Motor neuron (in vitro differentiated cells): ENCODE measurements at places on chromosomes 13 and 19. TPM values are rescaled to one million over a fixed set of nuclear protein-coding genes. Genes with fewer than 3 reads are reported as not detected.

The CYP2A7 gene
- total RNA-seq = 1.1 and 2.2 TPM in 2 replicates

The IGLON5 gene
- total RNA-seq = 10.4 and 11.7 TPM in 2 replicates

The TSSK6 gene
- total RNA-seq = 1.0 and 1.4 TPM in 2 replicates

The EPSTI1 gene
- 0.33 and 0.46 TPM in 2 replicates for total RNA-seq

The SIGLEC11 gene
- total RNA-seq = 0.13 and 0.18 TPM in 2 replicates

The FREM2 gene
- 1.9 and 2.2 TPM in 2 replicates for total RNA-seq

The SLITRK6 gene
- total RNA-seq = 0.50 and 0.59 TPM in 2 replicates

The USF2 gene
- total RNA-seq = 24.7 and 37.2 TPM in 2 replicates

The MEIS3 gene
- total RNA-seq = 17.3 and 29.1 TPM in 2 replicates

The DAND5 gene
- total RNA-seq = 0.93 TPM in 1 of 2 replicates, not detected in the other

The GPR18 gene
- 0.41 and 0.63 TPM in 2 replicates for total RNA-seq

The N4BP2L1 gene
- total RNA-seq = 3.1 and 5.4 TPM in 2 replicates

The CGB2 gene
- not detected in 2 replicates for total RNA-seq

The ZNF491 gene
- 1.3 and 1.5 TPM in 2 replicates for total RNA-seq

GRCh38 chr19:1275976-1276627 is 772 bp downstream of the FAM174C start:
- ATAC-seq = no peak

DNA sequence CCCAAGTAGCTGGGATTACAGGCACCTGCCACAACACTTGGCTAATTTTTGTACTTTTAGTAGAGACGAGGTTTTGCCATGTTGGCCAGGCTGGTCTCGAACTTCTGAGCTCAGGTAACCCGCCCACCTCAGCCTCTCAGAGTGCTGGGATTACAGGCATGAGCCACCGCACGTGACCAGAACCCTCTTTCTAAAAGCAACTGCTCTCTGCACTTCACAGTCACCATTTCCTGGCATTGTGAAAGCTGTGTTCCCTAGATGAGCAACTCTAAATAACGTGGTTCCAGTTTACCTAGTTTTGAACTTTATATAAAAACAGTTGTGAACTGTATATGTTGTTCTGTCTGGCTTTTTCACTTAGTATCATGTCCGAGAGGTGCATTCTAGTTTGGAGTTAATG is 152.9 kb downstream of the SIPA1L3 start:
- ATAC-seq = no peak

- no peak for ATAC-seq
These were observed 54.0 kb upstream of the DOCK9 start for GRCh38 chr13:99031832-99032231.

DNA sequence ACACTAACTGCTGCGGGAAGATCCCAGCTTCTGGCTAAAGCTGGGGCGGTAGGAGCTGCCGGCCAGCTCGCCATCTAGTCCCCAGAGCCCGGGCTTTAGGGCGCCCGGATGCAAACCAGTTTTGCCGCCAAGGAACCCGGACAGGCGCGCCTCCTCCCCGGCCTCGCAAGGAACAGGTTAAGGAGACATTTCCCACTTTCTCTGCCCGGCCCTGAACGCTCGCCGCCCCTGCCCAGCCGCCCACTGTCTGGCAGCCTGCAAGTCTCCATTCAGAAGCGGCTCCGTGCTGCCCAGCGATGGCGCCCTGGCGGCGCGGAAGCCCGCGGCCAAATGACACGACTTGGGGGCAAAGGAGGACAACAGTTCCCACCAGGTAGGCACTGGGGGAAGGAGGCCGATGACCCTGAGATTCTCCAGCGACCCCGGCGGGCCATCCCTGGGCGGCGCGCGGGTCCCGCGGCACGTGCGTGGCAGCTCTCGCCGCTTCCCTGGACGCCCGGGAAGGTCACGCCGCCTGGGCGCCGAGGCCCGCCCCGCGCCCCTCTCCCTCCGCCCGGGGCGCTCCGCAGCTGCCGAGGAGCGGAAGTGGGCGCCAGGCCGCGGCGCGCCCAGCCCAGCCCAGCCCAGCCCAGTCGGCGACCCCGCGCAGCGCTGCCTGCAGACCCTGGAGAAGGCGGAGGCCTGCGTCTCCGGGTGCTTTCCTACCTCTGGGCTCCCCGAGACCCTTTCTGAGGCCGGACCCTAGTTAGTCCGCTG is 42.2 kb upstream of the HNRNPA1L2 start:
- peak; percentile 79 for ATAC-seq

GRCh38 chr13:109680930-109681329 is 105.5 kb downstream of the IRS2 start:
- no peak for ATAC-seq

DNA sequence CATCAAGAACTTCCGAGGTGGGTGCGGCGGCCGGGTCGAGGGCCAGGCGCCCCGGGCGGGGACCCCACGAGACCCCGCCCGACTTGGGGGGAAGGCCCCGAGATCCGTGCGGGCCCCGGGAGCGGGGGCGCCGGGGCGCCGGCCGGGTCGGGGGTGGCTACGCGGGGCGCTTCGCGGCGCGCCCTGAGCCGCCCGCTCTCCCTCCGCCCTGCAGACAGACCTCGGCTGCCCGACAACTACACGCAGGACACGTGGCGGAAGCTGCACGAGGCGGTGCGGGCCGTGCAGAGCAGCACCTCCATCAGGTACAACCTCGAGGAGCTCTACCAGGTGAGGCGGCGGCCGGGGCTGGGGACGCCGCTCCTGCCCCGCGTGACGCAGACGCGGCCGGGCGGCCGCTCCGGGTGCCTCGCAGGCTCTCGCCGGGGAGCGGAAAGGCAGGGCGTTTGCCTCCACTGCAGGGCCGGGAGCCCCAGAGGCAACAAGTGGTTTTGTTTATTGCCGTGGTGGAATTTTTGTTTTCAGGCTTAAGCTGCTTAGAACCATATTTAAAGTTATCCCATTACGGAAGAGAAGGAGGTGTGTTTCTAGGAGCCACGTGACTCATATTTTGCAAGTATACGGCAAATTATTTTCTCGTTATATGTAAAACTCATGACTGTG is 477 bp downstream of the CUL4A start:
- peak; percentile 19 for ATAC-seq

- ATAC-seq = peak; percentile 78
These were observed 9.5 kb upstream of the URAD start for GRCh38 chr13:27997904-27998522.

GRCh38 chr19:58033741-58034476 is at the start of gene ZSCAN1:
Gene ZSCAN1, plus strand, starts transcription at chr19:58034025. Its CDS starts 3,812 bp downstream, at chr19:58037837.
- ATAC-seq = no peak

DNA sequence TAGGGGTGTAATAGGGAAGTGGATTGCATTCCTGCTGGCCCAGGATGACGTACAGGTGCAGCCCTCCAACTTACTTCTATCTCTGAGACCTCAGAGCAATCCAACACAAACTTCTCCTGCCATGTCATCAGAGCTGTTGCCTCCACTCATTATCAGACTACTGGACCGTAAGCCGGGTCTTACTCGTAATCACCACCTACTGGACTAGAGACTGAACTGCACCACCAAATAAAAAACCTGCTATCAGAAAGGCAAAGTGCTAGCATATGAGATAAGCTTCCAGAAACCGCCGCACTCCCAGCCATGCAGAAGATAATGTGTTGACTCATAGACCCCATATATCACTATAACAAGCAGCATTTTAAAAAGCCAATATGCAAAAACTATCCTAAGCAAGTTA is 102.0 kb downstream of the SLITRK1 start:
- peak; percentile 40 for ATAC-seq

GRCh38 chr19:32877977-32878745 is 8.6 kb upstream of the SLC7A9 start:
- ATAC-seq = no peak

- ATAC-seq = no peak
These were observed 133.5 kb upstream of the MIR17HG start for GRCh38 chr13:91214031-91214430.

DNA sequence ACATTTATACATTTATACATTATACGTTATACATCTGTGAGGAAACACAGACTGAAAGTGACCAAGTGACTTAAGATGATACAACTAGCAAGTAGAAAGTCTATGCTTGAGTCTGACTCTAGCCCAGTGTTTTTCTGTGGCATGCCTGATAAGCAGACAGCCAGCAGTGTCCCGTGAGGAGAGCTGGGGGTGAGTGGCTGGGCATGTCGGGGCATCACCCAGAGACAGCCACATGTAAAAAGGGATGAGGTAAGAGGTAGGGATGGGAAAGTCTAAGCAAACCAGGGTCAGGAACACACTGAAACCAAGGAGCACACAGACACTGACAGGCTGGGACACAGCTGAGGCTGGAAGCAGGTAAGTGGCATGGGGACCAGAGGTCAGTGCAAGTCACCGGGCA is 333.2 kb downstream of the FOXO1 start:
- no peak for ATAC-seq

DNA sequence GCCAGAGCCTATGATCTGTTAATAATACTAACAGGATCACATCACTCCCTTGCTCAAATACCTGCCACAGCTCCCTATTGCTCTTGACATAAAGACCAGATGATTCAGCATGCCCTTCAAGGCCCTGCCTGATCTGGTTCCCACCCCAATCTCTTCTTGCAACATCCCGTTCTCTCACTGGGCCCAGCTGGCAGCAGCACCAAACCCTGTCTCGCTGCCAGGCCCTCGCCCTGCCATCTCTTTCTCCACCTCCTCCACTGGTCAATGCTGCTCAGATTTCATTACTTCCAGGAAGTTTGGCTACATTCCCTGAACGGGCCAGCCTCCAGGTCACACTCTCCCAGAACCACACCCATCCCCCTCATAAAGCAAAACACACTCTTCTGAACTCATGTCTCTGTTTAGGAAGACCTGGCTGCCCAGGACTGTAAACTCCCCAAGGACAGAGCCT is 8.6 kb upstream of the BCAT2 start:
- no peak for ATAC-seq

DNA sequence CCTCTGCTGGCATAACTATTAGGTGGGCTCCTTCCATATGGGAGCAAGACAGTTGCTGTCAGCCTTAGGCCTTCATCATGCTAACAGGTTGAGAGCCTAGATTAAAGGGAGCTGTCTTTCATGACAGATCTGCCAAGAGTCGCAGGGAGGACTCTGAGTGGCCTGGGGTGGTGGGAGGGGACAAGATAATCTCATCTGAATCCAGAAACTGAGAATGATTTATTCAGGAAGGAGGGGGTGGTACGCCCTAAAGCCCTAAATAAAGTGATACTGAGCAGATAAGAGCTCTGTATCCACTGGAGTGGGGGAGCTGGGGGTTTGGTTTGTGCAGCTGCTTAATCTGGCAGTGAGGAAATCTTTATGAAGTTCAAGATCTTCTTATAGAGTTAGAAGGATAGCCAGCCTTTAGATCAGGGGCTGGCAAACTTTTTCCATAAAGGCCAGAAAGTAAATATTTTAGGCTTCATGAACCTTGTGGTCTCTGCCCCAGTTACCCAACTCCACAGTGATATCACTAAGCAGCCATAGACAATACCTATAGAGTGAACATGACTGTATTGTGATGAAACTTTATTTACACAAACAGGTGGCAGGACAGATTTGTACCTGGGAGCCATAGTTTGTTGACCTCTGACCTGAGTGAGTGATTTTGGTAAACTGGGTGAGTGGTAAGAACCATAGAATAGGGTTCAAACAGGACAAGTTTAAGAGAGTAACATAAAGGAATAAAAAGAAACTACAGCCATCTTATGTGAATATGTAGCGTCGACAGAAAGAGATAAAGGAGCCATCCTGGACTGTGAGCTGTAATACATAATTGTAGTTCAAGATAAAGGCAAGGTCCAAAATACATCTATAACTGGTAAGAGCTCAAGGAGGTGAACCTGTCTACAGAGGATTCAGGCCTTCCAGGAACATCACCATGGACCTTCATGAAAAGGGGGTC is 9.8 kb upstream of the STK24 start:
- peak; percentile 84 for ATAC-seq

- peak; percentile 63 for ATAC-seq
These were observed 46.4 kb downstream of the THSD1 start for GRCh38 chr13:52359534-52359933.

GRCh38 chr13:20291675-20292074 is 59.6 kb upstream of the GJB6 start:
- ATAC-seq = no peak

DNA sequence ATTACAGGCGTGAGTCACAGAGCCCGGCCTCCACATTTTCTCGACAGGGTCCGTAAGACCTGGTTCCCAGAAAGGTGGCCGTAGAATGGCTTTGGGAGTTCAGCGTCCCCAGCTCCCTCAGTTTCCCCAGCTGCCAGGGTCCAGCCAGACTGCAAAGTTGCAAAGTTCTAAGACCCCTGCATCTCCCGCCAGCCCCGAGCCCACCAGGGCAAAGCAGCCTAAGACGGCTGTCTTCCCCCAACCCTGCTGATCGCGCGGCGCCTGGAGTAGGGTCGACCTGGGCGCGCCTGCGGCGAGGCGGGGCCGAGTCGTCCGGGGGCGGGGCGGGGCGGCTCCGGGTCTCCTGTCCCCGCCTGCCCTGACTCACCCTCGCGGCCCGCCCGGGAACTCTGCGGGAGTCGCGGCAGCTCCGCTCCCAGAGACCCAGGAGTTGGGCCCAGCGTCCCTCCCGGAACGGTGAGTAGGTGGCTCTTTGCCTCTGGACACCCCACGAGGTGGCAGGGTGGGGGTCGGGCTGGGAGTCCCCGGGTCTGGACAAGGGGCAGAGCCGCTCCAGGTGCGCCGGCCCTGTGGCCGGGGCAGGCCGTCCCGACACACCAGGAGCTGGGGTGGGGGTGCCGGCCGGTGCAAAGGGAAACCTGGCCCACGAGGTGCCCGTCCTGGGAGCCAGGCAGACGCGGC is at the start of gene LRRC8E:
LRRC8E (plus strand) TSS at position 366 of the 681 bp plus-strand sequence. CDS start 7,094 bp downstream, outside the sequence.
- peak; percentile 94 for ATAC-seq

DNA sequence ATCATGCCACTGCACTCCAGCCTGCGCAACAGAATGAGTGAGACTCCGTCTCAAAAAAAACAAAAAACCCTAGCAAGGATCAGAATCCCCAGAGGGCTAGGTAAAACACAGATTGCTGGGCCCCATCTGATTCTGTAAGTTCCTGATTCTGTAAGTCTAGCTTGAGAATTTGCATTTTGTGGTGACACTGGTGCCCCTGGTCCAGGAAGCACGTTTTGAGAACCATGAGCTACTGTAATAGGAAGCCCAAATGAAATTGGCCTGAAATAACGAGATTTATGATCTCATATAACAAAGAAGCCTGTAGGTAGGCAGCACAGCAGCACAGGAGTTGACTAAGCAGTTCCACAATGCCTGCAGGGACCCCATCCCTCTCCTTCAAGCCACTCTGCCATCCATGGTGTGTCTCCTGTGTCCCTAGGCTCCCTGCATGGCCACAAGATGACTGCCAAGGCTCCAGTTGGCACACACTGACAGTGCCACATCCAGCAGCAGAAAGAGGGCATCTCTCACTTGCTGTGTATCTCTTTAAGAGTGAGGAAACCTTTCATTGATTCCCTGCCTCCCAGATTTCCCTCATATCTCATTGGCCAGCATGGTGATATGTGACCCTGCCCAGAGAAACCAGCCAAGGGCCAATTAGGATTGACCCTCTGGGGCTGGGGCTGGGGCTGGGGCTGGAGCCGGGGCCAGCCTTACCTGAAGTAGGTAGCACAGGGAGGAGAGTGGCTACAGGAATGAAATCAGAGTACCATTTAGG is 21.7 kb downstream of the SIPA1L3 start:
- ATAC-seq = no peak

- peak; percentile 100 for ATAC-seq
These were observed 378.4 kb downstream of the KCNRG start for GRCh38 chr13:50393628-50394027.
